Pons (tissue), 1 donor: ENCODE measurements at places on chromosomes 4 and X.

GRCh38 chr4:96776920-96777527 is 937.1 kb downstream of the PDHA2 start:
- no peak for DNase-seq

- DNase-seq = no peak
Measured at GRCh38 chrX:104118765-104119164, 6.4 kb downstream of the ZCCHC18 start.

DNA sequence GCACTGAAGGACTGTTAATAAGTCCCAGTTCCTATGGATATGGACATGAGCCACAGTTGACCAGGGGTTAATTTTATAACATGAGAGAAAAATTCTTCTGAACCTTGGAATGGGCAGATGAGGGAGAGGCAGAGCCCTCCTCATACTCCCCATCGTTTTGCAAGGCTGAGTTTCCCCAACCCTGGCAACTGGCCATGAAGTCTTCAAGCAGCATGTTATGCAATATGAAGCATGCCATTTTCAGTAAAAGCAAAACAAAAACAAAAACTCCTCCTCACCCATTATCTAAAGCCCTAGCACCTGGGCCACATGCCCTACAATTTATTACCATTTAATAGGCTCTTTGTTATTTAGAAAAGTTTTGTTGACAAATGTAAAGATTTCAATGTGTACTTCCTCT is 64.5 kb downstream of the GPC4 start:
- no peak for DNase-seq

DNA sequence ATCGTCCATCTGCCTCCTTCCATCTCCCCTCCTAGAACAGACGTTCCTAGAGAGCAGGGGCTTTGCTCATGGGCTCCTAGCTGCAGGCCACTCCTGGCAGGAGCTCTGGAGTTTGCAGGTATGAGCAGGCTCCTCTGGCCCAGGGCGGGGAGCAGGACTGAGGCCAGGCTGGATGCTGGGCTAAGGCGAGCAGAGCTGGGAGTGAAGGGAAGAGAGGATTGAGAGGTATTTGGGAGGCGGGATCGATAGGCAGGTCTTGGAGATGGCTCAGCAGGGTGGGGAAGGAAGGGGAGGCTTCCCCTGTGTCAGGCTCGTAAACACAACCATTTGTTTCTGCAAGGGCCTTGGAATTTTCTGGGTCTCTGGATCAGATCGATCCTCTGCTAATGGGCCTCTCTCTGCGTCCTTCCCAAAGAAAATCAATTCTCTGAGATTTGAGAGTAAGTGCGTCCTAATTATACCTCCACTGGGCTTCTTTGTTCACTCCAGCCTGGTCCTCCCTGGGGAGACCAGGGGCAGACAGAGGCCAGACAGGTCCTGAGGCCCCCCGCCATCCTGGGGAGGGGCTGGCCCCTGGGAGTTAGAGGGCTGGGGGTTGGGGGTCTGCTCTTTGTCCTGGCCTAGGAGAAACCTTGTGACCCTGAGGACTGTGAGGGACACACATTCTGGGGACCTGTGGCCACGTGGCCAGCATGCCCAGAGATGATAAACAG is 94.8 kb upstream of the PSAPL1 start:
- DNase-seq = no peak

DNA sequence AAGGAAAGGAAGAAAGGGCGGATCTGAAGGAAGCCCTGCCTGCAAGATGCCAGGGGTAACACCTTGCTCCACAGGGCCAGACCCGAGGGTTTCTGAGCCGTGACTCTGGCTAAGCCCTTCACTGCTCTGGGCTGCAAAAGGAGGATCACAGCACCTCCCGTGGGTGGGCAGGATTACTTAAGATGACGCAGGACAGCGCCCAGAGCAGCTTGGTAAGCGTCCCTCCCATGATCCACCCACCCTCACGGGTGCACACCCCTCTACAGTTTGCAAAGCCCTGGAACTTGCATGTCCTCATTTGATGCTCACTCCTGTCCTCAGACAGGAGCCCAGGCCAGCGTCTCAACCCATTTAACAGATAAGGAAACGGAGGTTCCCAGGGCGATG is 64.9 kb downstream of the CRMP1 start:
- no peak for DNase-seq

DNA sequence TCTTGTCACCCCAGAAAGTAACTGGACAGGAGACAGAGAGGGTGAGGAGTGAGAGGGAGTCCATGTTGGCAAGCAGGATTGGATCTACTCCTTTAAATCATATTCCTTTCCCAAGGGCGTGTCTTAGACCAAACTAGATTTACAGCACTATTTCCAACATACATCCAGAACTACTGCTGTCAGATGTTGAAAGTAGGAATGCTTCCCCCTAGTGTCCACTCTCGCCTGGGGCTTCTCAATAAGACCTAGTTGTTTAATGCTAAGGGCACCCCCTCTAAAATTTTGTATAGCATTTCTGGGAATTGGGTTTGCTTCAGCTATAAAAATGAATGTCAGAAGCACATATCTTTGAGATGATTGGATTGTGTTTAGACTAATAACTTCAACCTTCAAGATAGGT is 13.3 kb downstream of the OFD1 start:
- DNase-seq = peak; percentile 73

- no peak for DNase-seq
Measured at GRCh38 chr4:6755088-6755753, 27.3 kb upstream of the KIAA0232 start.

- DNase-seq = no peak
Measured at GRCh38 chr4:16916719-16917337, 18.4 kb upstream of the LDB2 start.

GRCh38 chrX:34197946-34198345 is 65.8 kb upstream of the FAM47A start:
- no peak for DNase-seq
